Stimulated activated CD8-positive, alpha-beta memory T cell treated with anti-CD3 and anti-CD28 coated beads, Interleukin-7, amount 100 ng/mL, for 1 hour (primary cell): ENCODE measurements at places on chromosomes 16 and 17.

- DNase-seq, result no peak
Observed at GRCh38 chr16:50915120-50915519, 173.2 kb downstream of the CYLD start.

GRCh38 chr16:76959166-76959565 lies 231.8 kb upstream of the MON1B start:
- DNase-seq, result no peak

GRCh38 chr17:30954046-30954830 lies 16.6 kb upstream of the RNF135 start:
- DNase-seq, result no peak

GRCh38 chr17:38628441-38628840 lies 22.7 kb upstream of the SRCIN1 start:
- DNase-seq, result no peak

- DNase-seq, result no peak
Observed at GRCh38 chr17:2466931-2467330, 44.8 kb downstream of the METTL16 start.

DNA sequence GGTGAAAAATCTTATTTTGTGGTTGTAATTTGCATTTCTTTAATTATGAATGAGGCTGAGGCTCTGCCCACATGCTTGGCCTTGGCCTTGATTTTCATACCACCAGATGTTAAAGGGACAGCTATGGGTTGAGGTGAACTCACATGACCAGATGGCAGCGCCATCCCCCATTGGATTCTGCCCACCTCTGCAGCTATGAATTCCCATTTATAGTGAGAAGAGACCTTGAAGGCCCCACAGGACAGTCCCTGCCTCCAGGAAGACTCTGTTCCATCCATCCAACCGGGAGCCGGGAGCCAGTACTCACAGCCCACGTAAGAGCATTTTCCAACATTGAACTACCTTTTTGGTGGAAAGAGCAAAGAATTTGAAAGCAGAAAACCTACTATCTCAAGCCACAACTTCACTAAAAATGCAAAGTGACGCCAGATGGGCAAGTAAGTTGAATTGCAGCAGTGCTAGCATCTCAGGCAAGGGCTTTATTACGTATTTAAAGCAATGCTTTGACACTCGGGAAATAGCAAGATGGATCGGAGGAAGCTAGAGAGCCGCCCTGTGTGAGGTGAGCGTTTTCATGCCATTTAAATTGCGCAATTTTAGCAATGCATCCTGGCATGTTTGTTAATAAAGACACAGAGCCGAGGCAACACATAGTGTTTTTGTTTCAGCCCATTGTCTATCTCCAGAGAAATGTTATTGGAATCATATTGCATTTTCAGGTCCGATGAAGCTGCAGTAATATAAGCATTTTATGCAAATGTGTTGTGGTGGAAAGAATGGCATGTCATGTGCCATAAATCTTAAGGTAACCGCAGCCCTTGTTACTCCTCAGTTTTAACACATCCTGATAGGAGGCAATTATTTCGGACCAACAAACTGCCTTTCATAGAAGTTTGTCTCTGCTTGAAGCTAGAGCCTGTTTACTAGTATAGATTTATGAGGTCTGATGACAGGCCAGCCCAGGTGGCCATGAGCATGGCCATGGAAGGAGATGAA lies 273.4 kb upstream of the TNRC6C start:
- DNase-seq, result no peak

GRCh38 chr17:31544186-31544585 lies 152.7 kb downstream of the RAB11FIP4 start:
- no peak for DNase-seq

DNA sequence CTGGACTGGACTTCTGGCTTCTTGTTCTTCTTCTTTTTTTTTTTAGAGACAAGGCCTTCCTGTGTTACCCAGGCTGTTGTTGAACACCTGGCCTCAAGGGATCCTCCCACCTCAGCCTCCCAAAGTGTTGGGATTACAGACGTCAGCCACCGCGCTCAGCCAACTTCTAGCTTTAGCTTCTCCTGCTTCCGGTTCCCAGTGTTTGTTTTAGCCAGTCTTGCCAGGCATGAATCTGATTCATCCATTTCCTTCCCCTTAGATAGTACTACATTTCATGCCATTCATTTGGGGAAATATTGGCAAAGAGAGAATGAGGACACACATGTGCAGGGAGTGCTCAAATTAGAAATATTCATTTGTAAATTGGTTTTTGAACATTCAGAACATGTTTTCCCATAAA lies 12.1 kb upstream of the NDUFAB1 start:
- no peak for DNase-seq

DNA sequence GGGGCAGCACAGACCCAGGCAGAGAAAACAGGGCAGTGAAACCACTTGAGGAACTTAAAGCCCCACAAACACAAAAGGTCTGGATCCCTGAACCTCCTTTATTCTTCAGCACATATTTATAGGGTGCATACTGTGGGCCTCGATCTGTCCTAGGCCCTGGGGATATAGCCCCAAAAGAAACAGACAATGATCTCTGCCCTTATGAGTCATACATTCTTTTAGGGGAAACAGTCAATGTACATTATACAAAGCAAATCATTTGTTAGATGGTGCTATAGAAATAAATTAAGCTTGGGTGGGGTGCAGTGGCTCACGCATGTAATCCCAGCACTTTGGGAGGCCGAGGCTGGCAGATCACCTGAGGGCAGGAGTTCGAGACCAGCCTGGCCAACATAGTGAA lies 10.0 kb upstream of the HES7 start:
- DNase-seq, result no peak

GRCh38 chr17:80671039-80671824 lies 126.6 kb downstream of the RPTOR start:
- DNase-seq, result no peak

DNA sequence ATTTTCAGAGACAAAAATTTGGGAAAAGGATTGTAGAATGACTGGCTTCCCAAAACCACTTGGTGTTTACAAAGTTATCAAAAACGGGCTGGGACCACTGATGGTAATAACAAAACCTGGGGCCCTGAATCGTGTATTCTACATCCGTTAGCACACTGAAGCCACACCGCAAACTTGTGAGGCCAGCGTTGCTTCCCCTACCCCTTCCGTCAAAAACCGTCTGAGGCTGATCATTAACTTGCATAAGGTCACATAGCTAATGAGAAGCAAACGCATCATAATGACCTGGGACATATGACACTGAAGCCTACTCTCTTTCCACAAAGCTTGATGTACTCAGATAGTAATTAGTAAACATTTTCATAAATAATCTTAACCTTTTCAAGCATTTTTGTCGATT lies 704.3 kb downstream of the MAF start:
- no peak for DNase-seq

GRCh38 chr17:66098040-66098439 lies 93.9 kb downstream of the CEP112 start:
- no peak for DNase-seq

DNA sequence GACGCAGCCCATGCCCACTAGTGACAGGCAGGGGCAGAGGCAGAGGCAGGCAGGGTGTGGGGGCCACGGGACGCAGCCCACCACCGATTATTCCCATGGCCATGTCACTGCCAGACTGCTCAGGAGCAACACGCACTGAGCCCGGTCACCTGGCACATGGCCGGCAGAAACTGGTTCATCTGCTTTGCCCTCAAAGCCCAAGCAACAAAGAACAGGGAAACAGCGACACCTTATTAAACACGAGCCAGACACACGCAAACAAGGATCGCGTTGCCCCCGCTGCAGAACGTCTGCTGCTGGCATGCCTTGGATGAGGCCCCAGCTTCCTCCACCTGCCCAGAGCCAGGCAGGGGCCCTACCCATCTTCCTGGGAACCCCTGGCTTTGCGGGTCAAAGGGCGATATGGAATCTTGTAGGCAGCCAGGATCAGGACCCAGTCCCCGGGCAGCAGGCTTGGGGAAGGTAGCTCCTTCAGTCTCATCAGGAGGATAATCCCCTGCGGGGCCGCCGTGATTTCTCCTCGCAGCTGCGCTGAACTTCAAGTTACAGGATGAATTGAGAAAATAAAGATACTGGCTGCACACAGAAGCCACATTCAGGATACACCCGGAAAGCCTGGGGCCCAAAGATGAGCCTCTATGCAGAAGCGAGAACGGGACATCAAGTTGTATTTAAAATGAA lies 4.8 kb downstream of the TBC1D16 start:
- no peak for DNase-seq

- DNase-seq, result no peak
Observed at GRCh38 chr17:19016297-19016696, 11.7 kb upstream of the FAM83G start.

DNA sequence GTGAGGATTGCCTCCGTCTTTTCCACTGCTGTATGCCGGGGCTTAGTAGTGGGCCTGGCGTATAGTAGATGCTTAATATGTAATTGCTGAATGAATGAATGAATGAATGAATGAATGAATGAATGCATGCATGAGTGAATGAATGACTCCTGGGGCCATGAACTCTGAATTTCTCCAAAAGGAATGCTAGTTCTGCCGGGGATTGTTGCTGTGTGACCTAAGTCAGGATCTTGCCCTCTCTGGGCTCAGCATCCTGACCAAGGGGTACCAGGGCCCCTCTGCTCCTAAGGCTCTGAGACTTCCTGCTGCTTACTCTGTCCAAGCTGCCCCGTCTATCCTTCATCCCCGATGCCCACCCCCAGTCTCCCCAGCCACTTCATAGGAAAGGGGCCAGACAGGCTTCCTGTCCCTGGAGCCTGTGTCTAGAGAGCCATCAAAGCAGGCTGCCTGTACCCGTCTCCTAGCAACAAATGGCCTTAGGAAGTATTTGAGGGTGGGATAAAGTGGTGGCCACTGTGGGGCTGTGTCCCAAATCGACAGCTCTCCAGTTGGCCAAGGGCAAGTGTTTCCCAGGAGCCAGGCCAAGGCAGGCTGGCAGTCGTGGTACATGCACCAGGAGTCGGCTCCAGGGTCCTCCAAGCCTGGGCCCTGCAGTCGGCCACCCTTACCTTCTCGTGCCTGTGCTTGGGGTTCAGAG lies 11.6 kb upstream of the MPRIP start:
- DNase-seq, result no peak

GRCh38 chr17:38315497-38315896 lies 18.5 kb downstream of the MRPL45 start:
- no peak for DNase-seq

DNA sequence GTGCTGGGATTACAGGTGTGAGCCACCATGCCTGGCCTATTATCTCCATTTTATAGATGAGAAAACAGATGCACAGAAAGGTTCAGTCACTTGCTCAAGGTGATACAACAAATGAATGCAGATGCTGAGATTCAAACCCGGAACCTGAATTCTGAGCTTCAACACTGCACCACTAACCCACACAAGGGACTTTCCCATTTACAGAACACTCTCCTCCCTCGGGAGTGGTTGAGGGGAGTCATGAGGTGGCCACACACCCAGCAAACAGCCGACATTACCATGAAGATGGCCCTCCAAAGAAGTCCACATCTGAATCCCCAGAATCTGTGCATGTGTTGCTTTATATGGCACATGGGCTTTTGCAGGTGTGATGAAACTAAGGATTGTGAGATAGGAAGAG lies 9.1 kb downstream of the BCL7C start:
- no peak for DNase-seq

- no peak for DNase-seq
Observed at GRCh38 chr17:52505601-52506000, 347.1 kb upstream of the CA10 start.

DNA sequence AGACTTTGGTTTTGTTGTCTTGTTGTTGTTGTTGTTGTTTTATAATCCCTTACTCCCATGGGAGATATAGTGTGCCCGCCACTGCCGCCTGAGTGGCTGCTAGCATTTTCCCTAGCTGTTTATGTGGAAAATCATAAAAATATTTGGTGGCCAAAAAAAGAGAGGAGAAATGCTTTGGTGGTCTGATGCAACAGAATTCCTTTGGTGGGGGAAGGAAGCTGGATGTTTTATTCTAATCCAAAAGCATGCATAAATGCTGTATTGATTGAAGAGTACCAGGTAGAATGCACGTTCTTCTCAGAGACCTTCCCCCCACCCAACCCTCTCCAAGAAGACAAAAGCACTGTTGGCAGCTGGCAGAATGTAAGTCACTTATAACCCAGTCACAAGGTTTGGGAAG lies 93.2 kb downstream of the C17orf67 start:
- DNase-seq, result no peak

DNA sequence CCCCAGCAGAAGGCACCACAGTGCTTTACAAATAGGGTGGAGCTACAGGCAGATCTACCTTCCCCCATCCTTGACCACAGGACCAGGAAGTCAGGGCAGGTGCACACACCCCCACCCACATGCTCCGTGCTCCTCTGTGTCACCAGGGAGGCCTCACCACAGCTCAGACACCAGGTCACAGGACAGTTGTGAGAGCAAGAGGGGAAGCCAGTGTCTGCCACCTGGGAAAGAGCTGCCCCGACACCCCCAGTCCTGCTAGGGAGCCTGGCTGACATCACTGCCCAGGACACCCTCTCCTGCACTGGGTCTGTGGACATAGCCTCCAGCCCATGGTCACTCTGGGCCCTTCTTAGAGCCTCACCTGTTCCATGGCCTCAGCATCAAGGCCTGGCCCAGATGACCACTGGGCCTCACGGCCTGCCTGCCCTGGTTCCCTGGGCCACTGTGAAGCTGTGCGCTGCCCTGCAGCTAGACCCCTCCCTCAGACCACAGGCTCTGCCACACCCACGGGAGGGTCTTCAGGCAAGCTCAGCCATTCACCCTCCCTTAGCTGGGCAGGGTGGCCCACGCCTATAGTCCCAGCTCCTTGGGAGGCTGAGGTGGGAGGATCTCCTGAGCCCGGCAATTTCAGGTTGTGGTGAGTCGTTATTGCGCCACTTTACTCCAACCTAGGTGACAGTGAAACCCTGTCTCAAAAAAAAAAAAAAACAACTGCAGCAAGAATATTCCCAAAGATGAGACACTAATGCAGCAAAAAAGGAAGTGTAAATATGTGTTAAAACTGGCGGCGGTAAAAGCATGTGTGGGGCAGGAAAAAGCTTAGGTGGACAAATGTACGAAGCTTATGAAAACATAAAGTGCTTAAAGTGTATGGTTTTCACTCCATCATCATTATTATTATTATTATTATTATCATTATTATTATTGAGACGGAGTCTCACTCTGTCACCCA lies 14.2 kb downstream of the POLR3K start:
- DNase-seq, result no peak

GRCh38 chr16:81127051-81127450 lies 30.9 kb upstream of the GCSH start:
- no peak for DNase-seq

DNA sequence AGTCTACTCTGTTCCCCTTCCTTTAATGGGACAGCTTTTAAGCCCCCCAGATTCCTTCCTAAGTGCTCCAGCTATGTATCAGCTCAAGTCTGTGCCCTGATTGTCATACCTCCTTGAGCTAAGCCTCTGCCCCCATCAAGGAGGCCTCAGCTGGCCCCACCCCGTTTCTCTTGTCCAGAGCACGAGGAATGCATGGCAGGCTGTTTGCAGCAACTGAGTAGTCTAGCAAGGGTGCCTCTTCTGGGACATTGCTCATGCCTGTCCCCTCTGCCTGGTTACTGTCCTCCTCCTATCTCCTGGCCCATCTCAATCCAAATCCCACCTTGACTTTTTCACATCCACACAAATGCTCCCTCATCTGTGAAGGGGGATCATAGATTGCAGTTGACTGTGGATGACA lies 27.8 kb upstream of the TMEM220 start:
- DNase-seq, result no peak
